Activated T-cell treated with anti-CD3 and anti-CD28 coated beads, Interleukin-2, amount 50 U/mL, for 24 hours (primary cell): ENCODE measurements at places on chromosomes 4 and X.

DNA sequence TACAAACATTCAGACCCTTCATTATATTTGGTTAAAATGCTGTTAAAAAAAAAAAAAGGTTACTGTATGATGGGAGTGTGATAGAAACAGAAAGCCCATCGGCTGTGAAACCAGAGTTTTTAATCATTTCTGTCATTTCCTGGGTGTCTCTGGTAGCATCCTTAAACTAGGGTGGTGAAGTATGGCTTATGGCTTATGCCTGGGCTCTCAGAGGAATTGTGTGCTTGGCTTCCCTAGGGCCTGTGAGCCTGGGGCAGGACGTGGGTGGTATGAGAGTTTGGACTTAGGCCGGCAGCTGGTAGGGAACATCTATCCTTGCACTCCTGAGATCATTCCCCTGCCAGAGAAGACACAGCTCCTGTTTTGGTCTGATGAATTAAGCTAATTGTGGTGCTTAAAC is 52.2 kb downstream of the DCUN1D4 start:
- H3K27me3 ChIP-seq, result no peaks in the 10 kb centered on the region
- no peak overlapping the region for H3K27ac ChIP-seq

GRCh38 chr4:8921465-8921864 is 49.8 kb upstream of the HMX1 start:
- peaks cover 2% of the 10 kb centered on the region for H3K4me1 ChIP-seq
- no peak overlapping the region for H3K27ac ChIP-seq
- DNase-seq, result no peak
- peaks cover 30% of the 10 kb centered on the region for H3K27me3 ChIP-seq

DNA sequence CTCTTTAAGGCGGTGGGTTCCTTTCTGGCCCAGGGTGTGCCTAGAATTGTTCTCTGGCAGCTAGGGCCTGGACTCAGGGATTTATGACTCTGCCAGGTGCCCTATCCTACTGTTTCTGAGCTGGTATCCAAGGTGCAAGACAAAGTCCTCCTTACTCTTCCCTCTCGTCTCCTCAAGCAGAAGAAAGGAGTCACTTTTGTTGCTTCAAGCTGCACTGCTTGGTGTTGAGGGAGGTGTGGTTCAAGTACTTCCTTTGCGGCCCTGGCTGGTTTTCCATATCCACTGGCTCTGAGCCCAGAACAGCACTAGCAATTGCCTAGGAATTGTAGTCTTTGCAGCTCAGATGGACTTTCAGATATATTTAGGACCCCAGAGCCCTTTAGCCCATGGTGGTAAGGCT is 39.3 kb downstream of the RTL3 start:
- no peak overlapping the region for H3K27ac ChIP-seq
- peaks cover 40% of the 10 kb centered on the region for H3K27me3 ChIP-seq
- no peak for DNase-seq
- no peaks in the 10 kb centered on the region for H3K36me3 ChIP-seq
- no peak overlapping the region for H3K4me3 ChIP-seq

- peak overlapping the region; percentile 65 for H3K4me3 ChIP-seq
- H3K4me1 ChIP-seq, result peaks cover 84% of the 10 kb centered on the region
- H3K27ac ChIP-seq, result peak overlapping the region; percentile 91
- DNase-seq, result peak; percentile 72
- H3K36me3 ChIP-seq, result peaks cover 11% of the 10 kb centered on the region
Measured at GRCh38 chrX:130086447-130087206, 23.7 kb downstream of the ELF4 start.

- H3K27ac ChIP-seq, result no peak overlapping the region
- H3K36me3 ChIP-seq, result no peaks in the 10 kb centered on the region
- H3K4me1 ChIP-seq, result peaks cover 44% of the 10 kb centered on the region
Measured at GRCh38 chr4:147788791-147789190, 56.9 kb downstream of the ARHGAP10 start.

DNA sequence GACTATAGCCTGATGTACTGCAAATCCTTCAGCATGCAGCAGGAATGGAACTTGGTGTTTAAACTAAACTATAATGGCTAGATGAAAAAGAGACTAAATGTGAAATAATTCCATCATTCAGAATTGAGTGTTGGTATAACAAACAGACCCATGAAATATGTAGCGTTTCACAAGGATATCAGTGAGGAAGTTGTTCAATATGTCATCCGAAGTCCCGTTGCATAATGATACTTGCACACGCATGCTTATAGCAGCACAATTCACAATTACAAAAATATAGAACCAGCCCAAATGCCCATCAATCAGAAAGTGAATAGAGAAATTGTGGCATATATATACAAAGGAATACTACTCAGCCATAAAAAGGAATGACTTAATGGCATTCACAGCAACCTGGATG is 20.4 kb downstream of the MECP2 start:
- no peak for DNase-seq
- peak overlapping the region; percentile 48 for H3K27ac ChIP-seq
- H3K27me3 ChIP-seq, result peaks cover 43% of the 10 kb centered on the region
- peaks cover 41% of the 10 kb centered on the region for H3K36me3 ChIP-seq
- H3K4me3 ChIP-seq, result no peak overlapping the region

- no peak overlapping the region for H3K27ac ChIP-seq
- H3K4me3 ChIP-seq, result no peak overlapping the region
- H3K4me1 ChIP-seq, result no peaks in the 10 kb centered on the region
- no peaks in the 10 kb centered on the region for H3K36me3 ChIP-seq
- H3K27me3 ChIP-seq, result no peaks in the 10 kb centered on the region
Measured at GRCh38 chr4:186698028-186698427, 25.6 kb downstream of the FAT1 start.

DNA sequence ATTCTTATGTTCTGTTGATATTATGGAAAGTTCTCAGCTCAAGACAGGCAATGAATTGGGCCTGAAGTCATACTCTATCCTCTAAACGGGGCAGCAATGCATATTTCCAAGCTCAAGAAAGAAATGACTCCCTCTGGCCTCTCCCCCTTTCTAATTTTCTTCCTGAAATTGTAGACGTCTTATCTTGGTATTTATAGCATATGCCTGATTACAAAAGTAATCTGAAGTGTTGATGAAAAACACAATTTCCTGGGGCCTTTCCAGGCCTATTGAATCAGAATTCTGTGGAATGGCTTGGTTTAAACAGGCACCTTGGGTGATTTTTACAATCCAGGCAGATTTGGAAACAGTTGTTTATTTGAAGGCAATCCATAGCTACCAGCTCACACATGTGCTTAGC is 21.4 kb upstream of the PGRMC2 start:
- H3K4me1 ChIP-seq, result no peaks in the 10 kb centered on the region
- peaks cover 17% of the 10 kb centered on the region for H3K36me3 ChIP-seq
- H3K27me3 ChIP-seq, result no peaks in the 10 kb centered on the region
- H3K27ac ChIP-seq, result no peak overlapping the region
- no peak overlapping the region for H3K4me3 ChIP-seq
- no peak for DNase-seq

DNA sequence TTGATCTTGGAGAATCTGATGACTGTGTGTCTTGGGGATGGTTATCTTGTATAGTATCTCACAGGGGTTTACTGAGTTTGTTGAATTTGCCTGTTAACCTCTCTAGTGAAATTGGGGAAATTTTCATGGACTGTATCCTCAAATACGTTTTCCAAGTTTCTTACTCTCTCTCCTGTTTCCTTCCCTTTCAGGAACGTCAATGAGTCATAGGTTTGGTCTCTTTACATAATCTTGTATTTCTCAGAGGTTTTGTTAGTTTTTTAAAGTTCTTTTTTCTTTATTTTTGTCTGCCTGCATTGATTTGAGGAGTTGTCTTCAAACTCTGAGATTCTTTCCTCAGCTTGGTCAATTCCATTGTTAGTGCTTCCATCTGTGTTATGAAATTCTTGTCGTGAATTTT is 227.7 kb upstream of the GPRIN3 start:
- no peak for DNase-seq
- peaks cover 43% of the 10 kb centered on the region for H3K27me3 ChIP-seq
- peaks cover 8% of the 10 kb centered on the region for H3K4me1 ChIP-seq
- H3K4me3 ChIP-seq, result no peak overlapping the region

DNA sequence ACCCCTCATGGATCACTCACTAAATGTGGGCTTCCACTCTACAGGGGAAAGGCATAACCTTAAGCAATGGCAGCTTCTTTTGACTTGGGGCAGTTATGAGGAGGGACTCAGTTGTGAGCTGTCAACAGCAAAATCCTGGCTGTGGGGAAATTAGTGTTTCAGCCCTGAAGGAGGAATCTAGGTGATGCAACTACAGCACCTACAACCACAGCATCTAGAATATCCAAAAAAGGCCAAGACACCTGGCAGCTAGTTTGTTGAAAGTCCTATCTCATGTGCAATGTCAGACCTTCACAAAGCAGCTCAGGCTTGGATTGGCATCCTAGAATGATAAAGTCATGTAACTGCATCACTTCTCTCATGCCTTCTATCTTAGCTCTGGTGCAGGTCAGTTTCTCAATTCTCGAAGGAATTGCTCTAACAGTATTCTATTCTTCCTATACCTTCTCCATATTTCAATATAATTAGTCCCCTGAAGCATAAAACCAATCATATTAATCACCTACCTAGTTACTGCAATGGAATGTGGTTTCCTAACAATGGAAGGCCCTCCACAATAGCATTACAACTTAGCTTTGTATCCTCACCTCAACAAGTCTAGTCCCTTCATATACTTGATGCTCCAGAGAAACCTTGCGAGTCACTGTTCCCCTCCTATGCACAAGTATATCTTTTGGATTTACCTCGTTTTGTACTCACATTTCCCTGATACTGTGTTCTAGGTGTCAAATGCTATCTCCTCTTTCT is 5.5 kb upstream of the ANTXR2 start:
- peaks cover 8% of the 10 kb centered on the region for H3K27me3 ChIP-seq
- H3K27ac ChIP-seq, result peak overlapping the region; percentile 74
- no peaks in the 10 kb centered on the region for H3K36me3 ChIP-seq
- no peak overlapping the region for H3K4me3 ChIP-seq
- DNase-seq, result no peak

- H3K27me3 ChIP-seq, result no peaks in the 10 kb centered on the region
- DNase-seq, result no peak
- H3K4me1 ChIP-seq, result peaks cover 24% of the 10 kb centered on the region
- H3K27ac ChIP-seq, result no peak overlapping the region
Measured at GRCh38 chr4:80465238-80465637, 129.7 kb downstream of the CFAP299 start.

DNA sequence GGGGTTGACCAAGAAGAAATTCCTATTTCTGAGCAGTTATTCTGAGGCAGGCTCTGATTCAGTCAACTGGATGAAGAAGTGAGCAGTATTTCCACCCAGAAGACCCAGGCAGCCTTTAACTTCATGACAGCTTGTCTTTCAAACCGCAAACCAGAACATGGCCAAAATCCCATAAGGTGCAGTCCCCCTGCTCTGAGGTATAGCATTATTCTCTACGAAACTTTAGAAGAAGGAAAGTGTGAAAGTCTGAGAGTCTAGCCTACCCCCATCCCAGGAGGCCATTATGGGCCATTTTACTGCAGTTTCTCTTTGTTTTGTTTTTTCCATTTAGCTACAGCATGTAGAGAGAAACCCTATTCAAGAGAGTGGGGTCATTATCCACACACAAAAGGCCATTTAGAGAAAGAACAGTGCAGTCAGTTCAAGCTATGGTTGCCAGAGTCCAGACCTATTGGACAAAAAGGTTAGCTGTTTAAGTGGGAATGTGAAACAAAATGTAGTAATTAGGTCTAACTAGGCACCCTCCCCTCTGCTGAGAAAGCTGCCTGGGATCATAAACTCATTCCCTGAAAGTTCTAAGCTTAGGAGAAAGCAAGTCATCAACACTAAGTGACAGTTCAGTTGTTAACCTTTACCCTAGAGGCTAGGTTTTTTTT is 52.1 kb upstream of the RASGEF1B start:
- no peak overlapping the region for H3K27ac ChIP-seq
- peaks cover 4% of the 10 kb centered on the region for H3K36me3 ChIP-seq
- no peaks in the 10 kb centered on the region for H3K4me1 ChIP-seq
- H3K4me3 ChIP-seq, result no peak overlapping the region
- DNase-seq, result no peak

DNA sequence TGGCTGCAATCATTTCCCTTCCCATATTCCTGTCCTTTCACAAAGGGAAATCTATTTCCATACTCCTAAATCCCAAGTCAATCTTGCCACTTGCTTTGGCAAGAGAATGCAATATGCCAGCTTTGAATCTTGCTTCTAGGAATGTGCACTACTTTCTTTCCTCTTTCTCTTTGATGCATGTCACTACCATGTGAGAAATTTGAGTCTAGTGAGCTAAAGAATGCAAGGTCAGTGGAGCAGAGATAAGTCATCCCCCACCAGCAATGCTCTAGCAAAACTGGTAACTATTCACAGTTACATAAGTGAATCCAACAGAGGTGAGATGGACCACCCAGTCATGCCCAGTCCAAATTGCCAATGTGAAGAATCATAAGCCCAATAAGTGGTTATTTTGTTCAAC is 910.4 kb downstream of the RAB28 start:
- no peaks in the 10 kb centered on the region for H3K36me3 ChIP-seq
- no peaks in the 10 kb centered on the region for H3K27me3 ChIP-seq
- no peaks in the 10 kb centered on the region for H3K4me1 ChIP-seq

DNA sequence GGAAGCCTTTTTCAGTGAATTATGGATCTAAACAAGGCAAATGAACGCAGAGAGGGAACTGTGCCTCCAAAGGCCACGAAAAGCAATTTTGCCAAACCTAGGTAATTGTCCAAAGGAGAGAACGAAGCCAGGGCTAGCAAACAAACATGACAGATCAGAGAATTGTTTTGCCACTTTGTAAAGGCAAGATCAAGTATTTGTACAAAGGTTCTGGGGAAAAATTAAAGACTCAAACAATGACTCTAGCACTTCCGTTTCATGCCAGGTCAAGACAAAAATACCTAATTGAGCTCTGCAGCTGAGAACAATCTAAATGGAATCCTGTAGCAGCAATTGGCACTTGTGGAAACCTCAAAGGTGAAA is 8.5 kb downstream of the RBM47 start:
- H3K4me1 ChIP-seq, result peaks cover 34% of the 10 kb centered on the region
- H3K27ac ChIP-seq, result no peak overlapping the region
- no peak for DNase-seq
- H3K4me3 ChIP-seq, result no peak overlapping the region
- peaks cover 17% of the 10 kb centered on the region for H3K27me3 ChIP-seq

GRCh38 chr4:159906517-159906916 is 803.6 kb downstream of the RAPGEF2 start:
- H3K36me3 ChIP-seq, result no peaks in the 10 kb centered on the region
- no peak overlapping the region for H3K4me3 ChIP-seq
- H3K4me1 ChIP-seq, result no peaks in the 10 kb centered on the region
- no peak overlapping the region for H3K27ac ChIP-seq

- no peaks in the 10 kb centered on the region for H3K4me1 ChIP-seq
- H3K4me3 ChIP-seq, result no peak overlapping the region
- no peaks in the 10 kb centered on the region for H3K36me3 ChIP-seq
Measured at GRCh38 chrX:394830-395229, 8.1 kb upstream of the PPP2R3B start.

DNA sequence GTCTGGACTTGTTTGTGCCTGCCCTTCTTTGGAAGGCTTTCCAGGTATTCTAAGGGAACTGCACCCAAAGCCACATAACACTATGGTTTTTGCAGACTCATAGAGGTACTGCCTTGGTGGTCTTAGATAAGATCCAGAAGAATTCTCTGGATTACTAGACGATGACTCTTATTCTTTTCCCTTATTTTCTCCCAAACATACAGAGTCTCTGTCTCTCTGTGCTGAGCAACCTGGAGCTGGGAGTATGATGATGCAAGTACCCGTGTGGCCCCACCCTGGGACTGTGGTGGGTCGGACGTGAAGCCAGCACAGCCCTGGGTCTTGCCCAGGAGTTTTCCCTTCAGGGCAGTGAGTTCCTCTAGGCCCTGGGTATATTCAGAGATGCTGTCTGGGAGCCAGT is 1342.4 kb upstream of the TENM3 start:
- no peaks in the 10 kb centered on the region for H3K4me1 ChIP-seq
- H3K27ac ChIP-seq, result no peak overlapping the region
- no peak for DNase-seq
- H3K27me3 ChIP-seq, result no peaks in the 10 kb centered on the region
- no peaks in the 10 kb centered on the region for H3K36me3 ChIP-seq
- no peak overlapping the region for H3K4me3 ChIP-seq

- H3K27me3 ChIP-seq, result no peaks in the 10 kb centered on the region
- no peak overlapping the region for H3K27ac ChIP-seq
Measured at GRCh38 chr4:145839151-145839550, 99.5 kb downstream of the ZNF827 start.
